NT2/D1 (cell line): ENCODE measurements at places on chromosomes 16 and 17.

GRCh38 chr17:9977180-9977575 lies 72.1 kb upstream of the RCVRN start:
- DNase-seq, result no peak

GRCh38 chr16:58862334-58863021 lies 128.4 kb upstream of the GOT2 start:
- peak; percentile 63 for DNase-seq

DNA sequence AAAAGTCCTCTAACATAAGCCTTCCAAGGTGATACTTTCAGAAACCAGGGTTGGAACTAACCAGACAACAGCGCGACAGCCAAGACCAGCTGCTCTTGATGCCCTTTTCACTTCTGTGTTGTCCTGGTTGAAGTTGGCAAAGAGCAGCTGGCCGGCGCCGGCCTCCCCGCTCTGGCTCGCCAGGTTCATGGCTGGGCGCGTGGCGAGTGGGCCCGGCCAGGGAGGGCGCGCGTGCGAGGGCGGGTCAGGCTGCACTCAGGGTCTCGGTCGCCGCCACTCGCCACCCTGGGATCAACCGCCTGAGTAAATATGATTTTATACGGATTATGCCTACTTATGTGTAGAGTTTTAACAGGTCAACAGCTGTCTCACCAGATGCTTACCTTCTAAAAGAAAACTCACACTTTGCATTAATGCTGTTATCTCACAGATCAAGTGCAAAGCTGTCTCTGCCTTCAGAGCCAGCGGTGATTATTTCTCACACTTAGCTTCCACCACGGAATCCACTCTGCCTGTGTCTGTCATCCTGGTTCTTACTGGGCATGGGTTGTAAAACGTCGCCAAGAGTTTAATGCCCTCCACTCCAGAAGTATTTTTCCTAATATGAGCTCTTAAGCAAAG lies 13.5 kb downstream of the KCTD2 start:
- no peak for DNase-seq

- no peak for DNase-seq
Observed at GRCh38 chr17:9363440-9364350, 211.9 kb downstream of the STX8 start.

DNA sequence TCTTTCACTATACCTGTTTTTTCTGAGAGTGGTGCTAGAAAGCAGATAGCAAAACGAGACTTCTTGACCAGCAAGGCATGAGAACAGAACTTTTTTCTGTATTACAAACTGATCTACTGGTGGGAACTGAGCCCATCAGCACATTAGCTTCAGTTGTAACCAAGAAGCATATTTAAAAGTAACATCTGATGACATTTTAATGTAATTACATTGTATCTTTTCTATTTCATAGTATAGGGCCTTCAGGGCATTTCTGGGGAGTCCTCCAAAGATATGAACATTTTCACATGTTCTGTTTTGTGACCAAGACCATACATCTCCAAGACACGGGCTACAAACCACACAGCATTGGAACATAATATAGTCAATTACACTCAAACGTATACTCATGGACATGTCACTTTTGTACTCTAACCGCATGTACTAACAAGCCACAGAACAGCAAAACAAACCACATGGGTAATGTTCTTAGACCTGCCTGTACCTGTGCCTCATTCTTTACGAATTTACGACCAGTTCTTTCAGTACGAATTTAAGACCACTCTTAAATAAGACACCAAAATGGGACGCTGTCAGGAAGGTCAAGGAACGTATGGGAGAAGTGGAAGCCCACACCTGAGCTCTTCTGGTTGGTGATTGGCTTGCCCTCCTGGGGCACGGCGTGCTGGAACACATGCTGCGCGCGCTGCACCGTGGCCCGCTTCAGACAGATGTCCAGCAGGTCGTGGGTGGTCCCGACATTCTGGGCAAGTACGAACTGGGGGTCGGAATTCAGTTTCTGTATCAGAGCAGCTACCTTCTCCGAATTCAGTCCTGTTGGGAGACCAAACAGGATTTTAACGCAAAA lies 825 bp downstream of the BLMH start:
- DNase-seq, result peak; percentile 3

DNA sequence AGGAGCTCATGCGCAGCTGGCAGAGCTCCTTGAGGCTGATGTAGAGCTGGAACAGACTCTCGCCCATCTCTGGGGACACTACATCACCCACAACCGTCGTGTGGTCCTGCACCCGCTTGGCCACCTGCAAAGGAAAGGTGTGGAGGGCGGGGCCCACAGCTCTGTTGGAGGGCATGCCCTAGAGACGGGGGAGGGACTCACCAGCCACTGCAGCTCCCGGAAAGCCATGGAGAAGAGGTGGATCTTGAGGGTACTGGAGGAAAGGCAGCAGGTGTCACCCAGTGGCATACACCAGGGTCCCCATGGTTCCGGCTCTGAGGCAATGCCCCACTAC lies 8.6 kb downstream of the UNC13D start:
- DNase-seq, result no peak

DNA sequence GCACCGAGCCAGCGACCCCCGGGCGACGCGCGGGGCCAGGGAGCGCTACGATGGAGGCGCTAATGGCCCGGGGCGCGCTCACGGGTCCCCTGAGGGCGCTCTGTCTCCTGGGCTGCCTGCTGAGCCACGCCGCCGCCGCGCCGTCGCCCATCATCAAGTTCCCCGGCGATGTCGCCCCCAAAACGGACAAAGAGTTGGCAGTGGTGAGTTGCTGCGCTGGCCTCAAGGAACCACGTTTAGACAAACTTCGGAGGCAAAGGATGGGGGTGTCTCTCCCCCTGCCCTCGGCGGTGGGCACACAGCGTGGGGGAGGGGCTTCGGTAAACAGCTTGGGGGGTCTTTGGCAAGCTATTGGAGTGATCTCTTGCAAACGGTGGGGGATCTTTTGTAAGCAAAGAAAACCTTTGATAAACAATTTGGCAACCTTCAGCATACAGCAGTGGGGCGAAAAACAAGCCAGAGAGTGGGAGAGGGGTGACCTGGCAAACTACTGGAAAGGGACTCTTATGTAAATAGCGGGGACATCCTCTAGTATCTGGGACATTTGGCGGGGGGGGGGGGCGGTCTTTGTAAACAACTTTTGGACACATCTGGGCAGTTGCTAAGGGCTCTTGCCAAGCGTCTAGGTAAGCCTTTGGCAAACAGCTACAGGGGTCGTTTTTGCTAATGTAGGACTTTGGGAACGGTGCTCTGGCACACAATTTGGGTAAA lies 587 bp downstream of the MMP2 start:
- DNase-seq, result no peak

DNA sequence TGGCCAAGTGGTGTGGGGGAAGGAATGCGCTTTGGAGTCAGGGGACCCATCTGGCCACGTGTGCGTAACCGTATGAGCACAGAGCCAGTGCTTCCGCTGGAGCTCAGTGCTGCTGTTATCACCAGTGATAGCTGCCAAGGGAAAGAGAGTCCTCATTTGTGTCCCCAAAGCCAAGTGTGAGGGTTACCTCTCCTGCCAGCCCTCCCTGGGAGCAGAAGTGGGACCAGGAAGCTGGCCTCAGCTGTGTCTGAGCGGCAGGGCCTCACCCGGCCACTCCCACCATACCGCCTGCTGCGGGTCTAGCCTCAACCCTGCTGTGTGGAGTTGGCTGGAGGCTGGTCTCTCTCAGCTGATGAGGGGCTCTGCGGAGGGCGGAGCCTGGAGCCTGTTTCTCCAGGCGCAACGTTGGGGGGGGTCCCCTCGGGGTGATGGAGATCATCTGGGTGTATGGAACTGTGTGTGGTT lies 44.5 kb downstream of the MEAK7 start:
- no peak for DNase-seq

DNA sequence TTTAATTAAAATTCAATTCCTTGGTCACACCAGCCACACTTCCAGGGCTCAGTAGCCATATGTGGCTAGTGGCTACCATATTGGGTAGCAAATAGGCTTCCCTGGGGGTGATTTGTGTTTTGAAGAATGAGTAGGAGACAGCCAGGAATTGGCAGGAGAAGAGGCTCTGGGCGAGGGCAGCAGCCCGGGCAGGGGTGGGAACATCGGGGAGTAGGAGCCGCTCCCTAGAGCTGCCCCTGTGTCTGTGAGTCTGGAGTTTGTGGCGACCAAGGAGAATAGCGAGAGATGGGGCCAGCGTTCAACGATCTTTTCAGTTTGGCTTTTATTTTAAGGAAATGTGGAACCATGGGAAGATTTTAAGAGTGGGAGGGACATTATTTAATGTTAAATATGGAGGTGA lies 81.7 kb downstream of the WIPI1 start:
- DNase-seq, result no peak

DNA sequence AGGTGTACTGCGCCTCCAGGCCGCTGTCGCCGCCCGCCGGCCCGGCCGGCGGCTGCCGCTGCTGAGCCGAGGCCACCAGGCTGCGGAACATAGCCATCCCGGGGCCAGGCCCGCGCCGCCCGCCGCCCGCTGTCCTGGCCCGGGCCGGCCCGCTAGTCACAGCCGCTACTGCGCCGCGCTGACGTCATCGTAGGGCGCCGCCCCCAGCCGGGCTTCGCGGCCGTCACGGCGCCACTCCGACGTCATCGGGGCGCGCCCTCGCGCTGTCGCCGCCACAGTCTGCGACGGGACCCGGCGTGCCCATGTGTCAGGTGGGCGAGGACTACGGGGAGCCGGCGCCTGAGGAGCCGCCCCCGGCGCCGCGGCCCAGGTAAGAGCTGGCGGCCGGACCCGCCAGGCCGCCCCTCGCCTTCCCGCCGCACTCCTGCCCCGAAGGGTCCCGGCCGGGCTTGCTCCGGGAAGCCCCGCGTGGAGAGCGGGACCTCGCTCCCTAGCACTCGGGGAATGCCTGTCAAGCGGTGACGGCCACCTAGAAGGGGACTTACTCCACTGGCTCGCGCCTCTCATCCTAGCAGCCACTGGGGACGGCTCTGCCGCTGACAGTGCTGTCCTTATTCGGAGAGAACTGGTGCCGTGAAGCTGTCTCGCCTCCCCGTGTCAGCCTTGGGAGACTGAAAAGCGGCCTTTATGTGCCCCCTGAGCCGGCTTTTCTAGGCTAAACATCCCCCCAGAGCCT lies at the start of the genes CTU2 and RNF166:
CTU2 (plus strand) TSS at position 275 of the 736 bp plus-strand sequence; CDS start at position 303, 28 bp downstream.
RNF166 (minus strand) TSS at position 180 of the 736 bp plus-strand sequence; CDS start at position 97, 83 bp downstream.
- DNase-seq, result peak; percentile 78

- DNase-seq, result no peak
Observed at GRCh38 chr16:10961231-10961630, 16.9 kb downstream of the CLEC16A start.

DNA sequence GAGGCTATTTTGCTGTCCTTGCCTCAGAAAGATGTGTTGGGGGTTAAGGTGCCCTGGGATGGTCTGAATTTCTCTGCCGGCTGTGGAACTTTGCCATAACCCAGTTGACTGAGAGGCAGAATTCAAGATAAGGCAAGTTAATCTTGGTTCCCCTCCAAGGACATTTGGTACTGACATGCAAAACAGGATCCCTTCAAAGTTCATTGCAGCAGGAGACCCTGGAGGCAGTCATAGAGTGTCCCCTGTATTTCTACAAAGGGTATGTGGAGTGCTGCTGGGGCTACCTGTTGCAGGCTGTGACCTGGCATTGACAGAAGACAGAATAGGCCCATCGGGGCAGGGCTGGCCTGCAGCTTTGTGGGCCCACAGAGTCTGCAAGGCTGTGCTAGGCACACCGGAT lies 135.6 kb upstream of the IRX3 start:
- no peak for DNase-seq

GRCh38 chr17:32795339-32795979 lies 81.5 kb downstream of the MYO1D start:
- DNase-seq, result no peak

GRCh38 chr16:47316442-47317015 lies 144.3 kb downstream of the ITFG1 start:
- DNase-seq, result no peak

GRCh38 chr17:79503126-79503839 lies 107.6 kb downstream of the RBFOX3 start:
- no peak for DNase-seq

DNA sequence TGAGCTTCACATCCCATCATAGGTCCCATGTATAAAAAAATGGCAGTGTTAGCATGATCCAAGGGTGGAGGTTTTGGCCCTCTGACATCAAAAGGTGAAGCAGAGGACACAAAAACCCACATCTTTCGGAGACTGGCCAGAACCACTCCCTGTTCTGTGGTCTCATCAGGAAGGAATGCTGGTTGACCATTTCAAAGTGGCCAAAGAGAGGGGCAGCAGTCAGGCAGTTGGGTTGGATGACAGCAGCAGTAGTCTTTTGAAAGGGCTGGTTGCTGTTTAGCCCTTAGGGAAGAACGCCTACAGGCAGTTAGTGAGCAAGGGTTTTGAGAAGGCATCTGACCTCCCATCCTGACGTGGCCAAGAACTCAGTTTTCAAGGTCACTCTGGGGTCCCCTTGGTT lies 40.5 kb downstream of the LCMT1 start:
- DNase-seq, result no peak

DNA sequence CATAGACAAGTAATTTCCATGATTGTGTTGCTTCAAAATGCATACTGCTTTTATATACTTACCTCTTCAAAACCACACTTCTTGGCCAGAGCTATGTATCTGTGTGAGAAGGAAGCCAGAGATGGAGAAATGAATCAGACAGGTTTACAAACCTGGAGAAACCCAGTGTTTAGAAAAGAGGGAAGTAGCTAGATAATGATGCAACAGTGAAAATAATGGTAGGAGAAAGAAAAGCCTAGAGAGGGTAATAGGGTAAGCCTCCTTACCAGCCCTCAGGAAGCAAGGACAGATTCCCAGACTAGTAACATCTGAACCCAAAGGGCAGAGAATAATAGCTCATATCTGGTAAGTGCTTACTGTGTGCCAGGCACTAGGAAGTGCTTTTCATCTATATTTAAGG lies 250.3 kb upstream of the CDH11 start:
- DNase-seq, result no peak

- DNase-seq, result no peak
Observed at GRCh38 chr17:77717941-77718668, 240.4 kb upstream of the TNRC6C start.

- peak; percentile 11 for DNase-seq
Observed at GRCh38 chr16:71746442-71747046, 22.0 kb upstream of the PHLPP2 start.

DNA sequence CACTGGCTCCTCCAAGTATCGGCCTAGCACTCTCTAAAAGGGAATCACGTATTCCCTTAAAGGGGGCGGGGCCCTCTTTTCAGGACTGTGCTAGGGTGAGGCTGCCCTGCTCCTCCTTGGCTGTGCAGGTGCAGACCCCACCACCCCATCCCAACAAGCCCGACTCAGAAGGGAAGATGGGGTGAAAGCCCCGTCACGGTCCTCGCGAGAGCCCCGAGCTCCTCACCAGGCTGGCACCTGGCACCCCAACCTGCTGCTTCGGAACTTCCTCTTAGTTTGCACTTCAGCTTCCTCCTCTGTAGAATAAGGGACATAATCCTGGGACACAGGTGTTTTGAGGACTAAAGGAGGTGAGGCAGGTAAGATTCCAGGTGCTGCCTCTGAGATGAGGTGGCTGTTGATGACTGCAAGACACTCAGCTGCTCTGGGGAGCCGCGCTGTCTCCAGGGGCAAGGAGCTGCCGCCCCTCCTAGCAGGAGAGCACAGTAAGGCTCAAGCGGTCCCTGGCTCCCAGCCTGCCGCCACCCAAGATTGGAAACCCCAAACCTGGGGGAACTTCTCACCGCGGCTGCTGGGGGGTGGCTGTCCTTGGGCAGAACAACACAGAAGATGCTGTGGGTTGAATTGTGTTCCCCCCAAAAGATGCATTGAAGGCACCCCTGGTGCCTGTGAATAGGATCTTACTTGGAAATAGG lies 88.8 kb downstream of the MGAT5B start:
- no peak for DNase-seq

- no peak for DNase-seq
Observed at GRCh38 chr17:31433091-31433790, 41.8 kb downstream of the RAB11FIP4 start.
